ENCODE measurements at places on chromosomes 7 and 10.

DNA sequence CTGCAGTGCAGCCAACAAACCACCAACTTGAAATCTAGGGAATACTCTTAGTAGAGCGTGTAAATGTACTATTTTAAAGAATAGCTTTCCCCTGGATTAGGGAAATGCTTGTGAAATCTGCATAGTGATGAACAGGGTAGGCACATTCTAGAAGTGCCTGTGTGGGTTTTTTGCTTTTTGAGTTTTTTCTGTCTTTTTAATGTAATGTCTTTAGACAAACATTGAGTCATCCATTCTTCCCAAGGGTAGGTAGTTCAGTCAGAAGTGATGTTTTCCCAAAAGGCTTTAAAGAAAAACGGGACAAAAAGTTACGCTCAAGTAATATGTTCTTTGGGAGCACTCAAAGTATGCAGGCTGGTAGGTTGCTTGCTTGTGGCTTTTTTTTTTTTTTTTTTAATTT, 130.0 kb downstream of the AUTS2 start:
- no peak for DNase-seq

- no peak for DNase-seq
These were observed 395.6 kb downstream of the TNS3 start for GRCh38 chr7:47186316-47186715.

DNA sequence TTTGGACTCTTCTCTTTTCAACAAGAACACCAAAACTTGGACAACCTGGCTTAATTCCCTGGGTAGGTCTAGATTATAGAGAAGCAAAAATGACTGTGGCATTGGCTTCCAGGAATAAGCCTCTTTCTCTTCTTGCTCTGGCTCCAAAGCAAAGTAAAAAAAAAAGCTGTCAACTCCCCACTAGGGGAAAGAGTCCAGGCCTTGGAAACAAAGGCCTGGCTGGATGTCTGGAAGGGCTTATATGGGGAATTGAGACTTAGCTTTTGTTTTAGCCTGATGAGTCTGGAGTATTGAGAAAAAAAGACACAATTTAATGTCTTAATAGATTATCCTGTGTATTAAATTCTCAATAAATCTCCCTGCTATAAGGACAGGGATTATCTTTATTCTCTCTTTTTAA, 300.6 kb downstream of the SORCS3 start:
- no peak for DNase-seq

DNA sequence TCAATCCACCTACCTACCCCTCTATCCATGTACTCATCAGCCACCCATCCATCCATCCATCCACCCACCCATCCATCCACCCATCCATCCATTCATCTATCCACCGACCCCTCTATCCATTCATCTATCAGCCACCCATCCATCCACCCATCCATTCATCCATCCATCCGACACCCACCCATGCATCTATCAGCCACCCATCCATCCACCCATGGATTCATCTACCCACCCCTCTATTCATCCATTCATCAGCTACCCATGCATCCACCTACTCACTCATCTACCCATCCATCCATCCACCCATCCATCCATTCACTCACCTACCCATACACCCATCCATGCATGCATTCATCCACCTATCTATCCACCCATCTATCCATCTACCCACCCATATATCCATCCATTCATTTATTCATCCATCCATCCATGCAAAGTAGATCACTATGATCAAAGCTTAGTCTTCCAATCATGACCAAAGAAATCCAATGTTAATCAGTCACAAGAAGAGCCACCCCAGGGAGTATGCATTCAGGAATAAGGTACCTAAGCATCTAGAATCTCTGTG, 27.7 kb upstream of the ZNF467 start:
- no peak for DNase-seq

DNA sequence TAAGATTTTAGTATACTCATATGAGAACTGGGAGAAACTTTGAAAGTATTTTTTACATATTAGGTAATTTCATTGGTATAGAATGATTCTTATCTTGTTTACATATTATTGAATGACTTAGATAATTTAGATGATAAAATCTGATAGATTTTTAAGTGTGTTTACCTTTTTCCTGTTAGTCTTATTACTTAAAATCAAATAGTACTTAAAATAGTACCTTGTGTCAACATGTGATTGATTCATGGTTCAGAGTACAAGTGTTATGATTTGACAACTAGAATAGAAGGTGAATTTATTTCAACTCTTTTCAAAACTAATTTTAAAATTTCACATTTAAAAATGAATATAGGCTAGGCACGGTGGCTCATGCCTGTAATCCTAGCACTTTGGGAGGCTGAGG, 4.1 kb downstream of the MKLN1 start:
- DNase-seq, result no peak

DNA sequence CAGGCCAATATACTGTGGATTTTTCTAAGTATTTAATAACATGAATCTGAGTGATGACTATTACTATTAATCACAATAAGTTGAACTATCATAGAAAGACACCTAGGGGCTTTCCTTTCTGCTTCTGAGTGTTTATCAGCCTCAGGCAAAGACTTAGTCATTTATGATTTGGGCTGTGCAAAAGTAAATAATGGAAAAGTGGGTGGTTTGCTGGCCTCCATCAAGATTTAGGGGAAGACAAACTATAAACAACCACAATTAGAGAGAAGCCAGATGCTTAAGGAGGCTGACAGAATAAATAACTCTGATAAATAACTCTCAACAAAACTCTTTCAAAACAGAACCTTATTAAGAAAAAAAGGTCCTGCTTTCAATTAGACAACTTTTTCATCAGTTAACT, 64.7 kb downstream of the MACC1 start:
- DNase-seq, result no peak

Measured in ELF-1 (cell line).